ENCODE measurements at places on chromosomes 16 and 17.

DNA sequence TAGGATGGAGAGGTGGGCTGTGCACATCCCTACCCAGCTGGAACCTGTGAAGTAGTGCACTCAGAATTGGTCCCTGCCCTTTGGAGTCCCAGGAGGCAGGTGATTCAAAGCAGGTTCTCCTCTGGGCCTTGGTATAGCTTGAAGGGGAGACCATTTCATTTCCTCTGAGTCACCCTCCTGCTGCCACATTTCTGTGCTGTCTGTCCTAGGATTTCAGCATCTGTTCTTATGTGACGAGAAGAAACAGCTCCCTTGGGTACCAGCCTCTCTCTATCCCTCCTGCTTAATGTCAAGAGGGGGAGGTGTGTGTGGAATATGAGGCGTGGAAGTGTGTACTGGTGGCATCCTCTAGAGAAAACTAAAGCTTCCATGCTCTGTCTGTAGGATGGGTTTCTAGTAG, 5.0 kb upstream of the NFE2L1 start:
- DNase-seq, result no peak

DNA sequence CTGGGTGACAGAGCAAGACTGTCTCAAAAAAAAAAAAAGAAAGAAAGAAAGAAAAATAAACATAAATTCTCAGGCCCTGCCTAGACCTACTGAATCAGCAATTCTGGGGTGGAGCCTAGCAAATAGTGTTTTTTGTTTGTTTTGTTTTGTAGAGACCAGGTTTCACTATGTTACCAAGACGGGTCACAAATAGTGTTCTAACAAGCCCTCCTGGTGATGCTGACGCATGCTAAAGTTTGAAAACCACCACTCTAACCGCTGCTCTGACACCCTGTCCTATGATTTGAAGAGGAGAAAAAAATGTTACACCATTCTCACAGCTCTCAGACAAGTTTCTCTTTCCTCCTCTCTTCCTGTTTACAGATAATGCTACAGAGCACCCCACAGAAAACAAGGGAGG, 1.5 kb downstream of the MRPL10 start:
- DNase-seq, result no peak

DNA sequence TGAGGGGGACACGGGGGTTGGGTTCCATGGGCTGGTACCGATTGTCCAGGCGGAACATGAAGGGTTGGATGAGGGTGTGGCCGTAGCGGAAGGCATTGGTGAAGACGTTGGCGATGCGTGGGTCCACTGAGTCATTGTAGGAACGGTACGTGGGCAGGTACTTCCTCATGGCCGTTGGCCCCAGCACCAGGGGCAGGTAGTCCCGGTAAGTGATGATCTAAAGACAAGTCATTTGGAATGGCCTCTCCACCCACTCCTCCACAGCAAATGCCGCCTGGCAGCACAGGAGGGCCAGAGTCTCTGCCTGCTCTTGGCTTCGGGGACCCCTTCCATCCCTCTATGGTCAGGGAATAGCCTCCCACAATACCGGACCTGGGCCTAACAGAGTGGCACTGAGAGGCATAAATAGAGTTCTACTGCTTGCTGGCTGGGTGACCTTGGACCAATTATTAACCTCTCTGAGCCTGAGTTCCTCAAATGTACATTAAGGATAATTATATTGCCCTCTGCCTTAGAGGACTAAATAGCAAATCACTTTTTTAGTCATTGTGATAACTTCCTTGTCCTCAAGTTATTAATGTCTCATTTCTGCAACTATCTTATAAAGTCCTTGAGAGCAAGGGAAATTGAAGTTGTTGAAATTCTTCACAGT, 7.2 kb downstream of the MPO start:
- no peak for DNase-seq

- no peak for DNase-seq
These were observed 5.9 kb upstream of the KCNJ18 start for GRCh38 chr17:21686165-21687015.

DNA sequence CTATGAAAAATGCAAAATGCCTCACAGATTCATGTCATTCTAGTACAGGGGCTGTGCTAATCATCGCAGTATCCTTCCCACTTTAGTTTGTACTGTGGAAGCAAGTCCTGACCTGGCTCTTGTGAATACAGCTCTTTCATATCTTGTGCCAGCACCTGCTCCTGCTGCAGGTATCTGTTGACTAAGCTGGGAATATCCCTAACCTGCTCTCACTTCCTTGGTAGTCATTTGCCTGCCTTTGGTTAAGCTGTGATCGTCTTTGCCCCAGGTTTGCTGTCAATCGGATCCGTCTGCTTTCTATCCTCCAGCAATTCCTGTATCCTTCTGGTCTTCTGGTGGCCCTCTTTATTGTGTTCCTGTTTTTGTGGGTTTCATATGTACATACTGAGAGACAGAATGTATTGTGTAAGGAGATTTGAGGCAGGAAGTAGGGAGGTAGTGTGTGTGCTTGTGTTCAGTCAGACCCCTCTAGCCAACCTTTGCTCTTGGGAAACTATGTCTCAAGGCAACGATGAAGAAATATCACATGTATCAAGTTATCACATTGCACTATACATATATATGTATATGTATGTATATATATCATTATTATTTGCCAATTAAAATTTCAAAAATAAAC, 7.7 kb upstream of the GINS3 start:
- DNase-seq, result no peak

- no peak for DNase-seq
These were observed 8.2 kb upstream of the CDK10 start for GRCh38 chr16:89678258-89678657.

- no peak for DNase-seq
These were observed 26.8 kb downstream of the TRPV2 start for GRCh38 chr17:16442141-16442540.

GRCh38 chr17:75514299-75514918, 928 bp downstream of the CASKIN2 start:
- no peak for DNase-seq

GRCh38 chr16:83701494-83701893, 106.3 kb upstream of the HSBP1 start:
- peak; percentile 51 for DNase-seq

DNA sequence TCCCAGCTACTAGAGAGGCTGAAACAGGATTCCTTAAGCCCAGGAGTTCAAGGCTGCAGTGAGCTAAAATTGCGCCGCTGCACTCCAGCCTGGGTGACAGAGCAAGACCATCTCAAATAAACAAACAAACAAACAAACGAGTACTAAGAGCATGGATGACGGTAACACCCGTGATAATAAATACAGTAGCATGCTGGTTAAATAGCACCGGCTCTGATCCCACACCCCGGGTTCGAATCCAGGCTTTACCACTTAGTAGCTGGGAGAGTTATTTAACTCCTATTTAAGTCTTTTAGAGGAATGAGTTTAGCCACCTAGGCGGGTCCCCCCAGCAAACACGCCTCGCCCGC, 301 bp upstream of the METTL22 start:
- no peak for DNase-seq

- DNase-seq, result no peak
These were observed 295.4 kb upstream of the KCNJ16 start for GRCh38 chr17:69779378-69780214.

DNA sequence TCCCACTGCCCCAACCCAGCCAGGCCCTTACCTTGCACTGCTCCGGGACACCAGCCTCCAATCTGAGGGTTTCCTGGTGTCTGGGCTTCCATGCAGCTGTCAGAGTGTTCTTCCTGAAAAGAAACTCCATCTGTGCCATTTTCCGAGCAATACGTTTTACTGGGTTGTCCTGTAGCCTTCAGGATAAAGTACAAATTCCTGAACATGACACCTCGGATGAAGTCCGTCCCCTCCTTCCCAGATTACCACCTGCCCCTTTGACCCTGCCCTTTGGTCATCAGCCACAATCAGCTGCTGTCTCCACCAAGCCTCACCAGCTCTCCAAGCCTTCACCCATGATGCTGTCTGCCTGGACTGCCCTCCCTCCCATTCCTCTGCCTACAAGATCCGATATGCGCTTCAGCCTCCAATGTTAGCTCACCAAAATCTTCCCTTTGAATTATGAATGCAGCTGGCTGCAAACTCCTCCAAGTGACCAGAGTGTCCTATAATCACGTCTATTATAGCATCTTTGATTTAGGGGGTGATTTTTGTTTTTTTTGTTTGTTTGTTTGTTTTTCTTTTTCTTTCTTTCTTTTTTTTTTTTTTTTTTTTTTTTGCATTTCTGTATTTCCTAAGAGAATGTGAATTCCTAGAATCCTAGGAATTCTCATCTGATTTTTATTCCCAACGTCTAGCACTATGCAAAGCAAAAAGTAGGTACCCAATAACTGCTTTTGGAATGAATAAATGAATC, 60.6 kb upstream of the KIFC3 start:
- DNase-seq, result no peak

GRCh38 chr17:18920911-18921441, 31.0 kb upstream of the SLC5A10 start:
- no peak for DNase-seq

GRCh38 chr17:76593384-76593826, 7.7 kb upstream of the ST6GALNAC2 start:
- DNase-seq, result no peak

DNA sequence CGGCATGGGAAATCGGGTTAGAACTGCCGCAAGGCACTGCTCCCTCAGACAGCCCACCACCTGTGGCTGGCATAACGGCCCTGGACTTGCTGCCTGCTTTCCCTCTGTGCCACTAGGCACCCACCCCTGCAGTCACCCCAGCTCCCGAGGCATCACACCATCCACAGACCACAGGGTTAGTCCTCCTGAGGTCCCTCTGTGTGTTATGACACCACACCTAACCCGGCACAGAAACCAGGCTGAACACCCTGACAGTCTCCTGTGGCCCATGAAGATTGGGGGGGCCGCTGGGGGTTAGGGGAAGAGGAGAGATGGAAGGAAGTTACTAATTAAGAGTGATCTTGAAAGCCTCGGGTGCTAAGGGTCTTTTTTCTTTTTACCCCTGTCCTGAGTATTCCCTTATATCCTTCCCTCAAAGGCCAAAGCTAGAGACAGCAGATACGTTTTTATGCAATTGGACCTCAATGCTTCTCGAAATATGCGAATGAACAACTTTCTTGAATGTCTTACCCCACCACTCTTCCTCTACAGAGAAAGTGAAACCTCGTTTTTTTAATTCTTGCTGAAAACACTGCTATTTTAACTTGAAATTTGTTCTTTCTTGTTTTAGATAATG, 7.0 kb downstream of the CYTH1 start:
- no peak for DNase-seq

- DNase-seq, result peak; percentile 86
These were observed 69.2 kb upstream of the CES5A start for GRCh38 chr16:55944377-55944802.

GRCh38 chr17:80656590-80656989, 112.0 kb downstream of the RPTOR start:
- DNase-seq, result no peak

DNA sequence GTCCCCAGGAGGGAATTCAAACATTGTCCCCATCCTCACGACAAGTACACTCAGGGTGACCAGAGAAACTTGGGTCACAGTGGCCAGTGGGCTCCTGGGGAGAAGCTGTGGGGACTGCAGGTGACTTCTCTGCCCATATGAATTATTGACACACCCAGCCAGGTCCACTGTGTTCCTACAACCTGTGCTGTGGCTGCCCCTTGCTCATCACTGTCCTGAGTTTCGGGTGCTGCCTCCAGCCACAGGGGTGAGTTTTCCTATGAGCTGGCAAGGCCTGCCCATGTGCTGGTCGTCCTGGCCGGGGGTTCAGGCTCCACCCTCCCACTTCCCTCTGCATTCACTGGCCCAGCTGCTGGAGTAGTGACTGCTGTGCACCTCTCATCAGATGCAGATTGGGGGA, 59.0 kb upstream of the RBFOX3 start:
- no peak for DNase-seq

- DNase-seq, result no peak
These were observed 129.5 kb downstream of the PRKCA start for GRCh38 chr17:66431910-66432309.

- DNase-seq, result no peak
These were observed 33.3 kb downstream of the RHBDL3 start for GRCh38 chr17:32298721-32299579.

DNA sequence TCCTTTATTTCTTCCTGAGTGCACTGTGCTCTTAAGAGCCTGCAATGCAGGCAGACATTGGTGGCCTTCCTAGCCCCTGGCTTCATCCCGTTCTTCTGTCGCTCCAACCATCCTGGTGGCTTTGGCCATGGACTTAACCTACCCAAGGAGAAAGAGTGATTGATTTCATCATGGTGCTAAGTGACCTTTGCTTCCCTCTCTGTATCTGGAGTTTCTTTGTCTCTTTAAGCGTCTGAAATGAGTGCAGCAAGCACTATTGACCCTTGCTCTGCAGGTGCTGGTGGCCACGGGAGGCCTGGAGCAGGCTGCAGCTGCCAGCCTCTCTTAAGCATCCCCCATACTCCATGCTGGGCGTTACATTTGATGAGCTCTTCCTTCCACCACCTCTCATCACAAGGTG, 60.5 kb downstream of the RAP1GAP2 start:
- DNase-seq, result no peak

- peak; percentile 28 for DNase-seq
These were observed 23.4 kb downstream of the C17orf67 start for GRCh38 chr17:56810343-56810742.

DNA sequence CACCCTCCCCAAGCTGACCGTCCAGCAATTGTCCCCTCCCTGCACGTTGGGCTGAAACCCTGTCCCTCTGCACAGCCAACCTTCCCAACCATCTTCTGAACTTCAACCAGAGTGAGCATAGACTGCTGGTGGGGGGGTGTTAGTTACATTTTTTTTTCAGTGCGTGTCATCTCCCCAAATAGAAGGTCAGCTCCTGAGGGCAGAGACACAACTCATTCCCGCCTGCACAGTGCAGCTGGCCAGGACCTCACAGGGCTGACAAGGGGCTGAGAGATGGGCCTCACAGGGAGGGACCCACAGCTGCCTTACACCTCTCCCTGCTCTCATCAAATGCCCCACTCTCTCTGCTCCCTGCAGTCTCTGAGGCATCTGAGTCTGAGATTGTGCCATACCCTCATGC, 8.4 kb downstream of the SRL start:
- no peak for DNase-seq

DNA sequence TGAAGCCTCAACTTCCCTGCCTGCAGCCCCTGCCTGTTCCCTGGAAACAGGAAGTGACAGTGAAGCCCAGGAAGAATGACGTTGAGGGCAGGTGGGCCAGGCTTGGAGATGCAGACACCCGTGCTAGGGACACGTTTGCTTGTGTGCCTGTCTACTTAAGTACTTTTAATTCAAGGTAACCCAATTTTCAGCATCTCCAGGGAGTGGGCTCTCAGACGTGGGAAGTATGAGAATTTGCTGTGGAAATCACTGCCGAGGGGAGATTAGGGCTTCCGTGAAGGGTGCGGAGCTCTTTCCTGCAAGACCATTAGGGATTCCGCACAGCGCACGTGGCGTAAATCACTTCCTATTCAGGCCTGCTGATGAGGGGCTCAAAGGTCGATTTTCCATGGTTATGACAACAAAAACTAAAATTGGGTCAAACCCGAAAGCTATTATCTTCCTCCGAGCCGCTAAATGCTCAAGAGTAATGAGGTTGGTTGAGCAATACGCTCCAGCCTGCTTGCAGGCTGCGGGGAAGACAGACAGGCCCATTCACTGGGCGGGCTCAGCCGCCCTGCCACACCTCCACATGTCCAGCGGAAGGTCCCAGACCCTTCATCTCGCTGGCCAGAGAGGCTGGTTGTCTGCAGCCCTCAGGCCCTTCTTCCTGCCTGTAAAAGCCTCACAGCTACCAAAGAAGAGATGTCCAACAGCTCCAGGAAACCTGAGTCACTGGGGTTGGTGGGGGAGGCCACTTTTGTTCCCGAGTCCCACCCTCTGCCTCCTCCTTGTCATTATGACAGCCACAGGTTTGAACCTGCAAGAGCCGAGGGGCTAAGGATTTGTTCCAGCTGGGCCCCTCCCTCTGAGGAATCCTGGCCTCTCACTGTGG, 109.9 kb downstream of the RBFOX3 start:
- DNase-seq, result no peak
